Inflammatory macrophage treated with lipopolysaccharide for 4 hours (primary cell): ENCODE measurements at places on chromosomes 6 and 20.

GRCh38 chr6:163422550-163422949 is 8.0 kb downstream of the QKI start:
- no peak for DNase-seq

DNA sequence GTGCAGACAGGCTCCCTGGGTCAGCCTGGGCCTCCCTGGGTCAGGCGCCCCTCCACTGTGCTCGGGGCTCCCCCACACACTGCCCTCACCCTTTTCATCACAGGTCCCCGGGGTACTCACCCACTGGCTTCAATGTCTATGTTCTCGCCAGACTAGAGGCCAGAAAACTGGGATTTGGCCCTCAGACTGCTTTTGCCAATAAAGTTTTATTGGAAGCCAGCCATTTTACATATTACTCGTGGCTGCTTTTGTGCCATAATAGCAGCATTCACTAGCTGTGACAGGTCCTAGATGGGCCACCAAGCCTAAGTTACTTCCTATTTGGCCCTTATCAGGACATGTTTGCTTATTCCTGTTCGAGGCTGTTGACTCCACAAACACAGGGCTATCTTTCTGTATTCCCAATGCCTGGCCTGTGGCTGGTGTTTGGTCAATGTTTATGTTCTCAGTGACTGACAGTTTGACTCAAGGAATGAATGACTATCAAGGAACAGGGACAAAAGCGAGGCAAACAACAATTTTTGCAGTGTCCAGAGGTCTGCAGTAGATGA is 525.1 kb upstream of the AGPAT4 start:
- no peak for DNase-seq

DNA sequence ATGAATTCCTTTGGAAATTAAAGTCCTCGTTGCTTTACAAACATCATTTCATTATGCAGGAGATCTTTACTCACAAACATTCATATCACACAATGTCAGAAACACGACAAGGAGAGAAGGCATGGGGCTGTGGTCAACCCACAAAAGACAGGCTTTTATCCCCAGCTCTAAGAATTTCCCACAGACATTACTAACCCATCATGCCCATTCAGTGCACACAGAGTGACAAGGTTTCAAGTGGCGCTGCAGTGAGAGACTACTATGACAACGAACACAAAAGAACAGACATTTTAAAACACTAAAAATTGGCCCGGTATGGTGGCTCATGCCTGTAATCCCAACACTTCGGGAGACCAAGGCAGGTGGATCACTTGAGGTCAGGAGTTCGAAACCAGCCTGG is 579.8 kb upstream of the AGPAT4 start:
- DNase-seq: no peak

DNA sequence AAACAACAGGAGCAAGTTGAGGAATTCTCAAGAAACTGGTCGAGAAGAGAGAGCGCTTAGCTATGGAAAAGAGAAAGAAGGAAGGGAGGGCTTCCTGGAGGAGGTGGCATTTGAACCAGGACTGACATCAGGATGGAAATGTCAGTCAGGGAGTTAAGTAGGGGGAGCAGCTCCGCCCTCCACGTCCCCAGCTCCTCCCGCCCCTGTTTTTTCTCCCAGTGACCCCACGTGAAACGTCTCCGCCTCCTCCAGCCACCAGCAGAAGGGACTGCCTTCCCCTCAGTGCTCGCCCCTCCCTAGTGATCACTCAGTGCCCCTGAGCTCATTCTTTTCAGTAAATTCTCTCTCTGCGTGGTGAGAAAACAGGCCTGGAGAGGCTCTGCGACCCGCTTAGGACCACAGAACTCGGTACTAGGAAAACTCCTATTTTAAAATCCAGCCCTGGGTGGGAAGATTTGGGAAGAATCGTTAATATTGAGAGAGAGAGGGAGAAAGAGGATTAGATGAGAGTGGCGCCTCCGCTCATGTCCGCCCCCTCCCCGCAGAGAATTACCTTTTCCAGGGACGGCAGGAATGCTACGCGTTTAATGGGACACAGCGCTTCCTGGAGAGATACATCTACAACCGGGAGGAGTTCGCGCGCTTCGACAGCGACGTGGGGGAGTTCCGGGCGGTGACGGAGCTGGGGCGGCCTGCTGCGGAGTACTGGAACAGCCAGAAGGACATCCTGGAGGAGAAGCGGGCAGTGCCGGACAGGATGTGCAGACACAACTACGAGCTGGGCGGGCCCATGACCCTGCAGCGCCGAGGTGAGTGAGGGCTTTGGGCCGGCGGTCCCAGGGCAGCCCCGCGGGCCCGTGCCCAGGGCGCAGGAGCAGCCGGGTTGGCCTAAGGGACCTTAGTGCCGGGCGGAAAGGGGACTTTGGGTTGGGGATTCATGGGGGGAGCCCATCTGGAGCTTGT is 4.6 kb downstream of the HLA-DPB1 start:
- peak; percentile 68 for DNase-seq

- no peak for DNase-seq
These were observed 613.0 kb downstream of the UTRN start for GRCh38 chr6:144898052-144898689.

GRCh38 chr6:154481521-154482013 is 28.9 kb downstream of the CNKSR3 start:
- DNase-seq: peak; percentile 48

DNA sequence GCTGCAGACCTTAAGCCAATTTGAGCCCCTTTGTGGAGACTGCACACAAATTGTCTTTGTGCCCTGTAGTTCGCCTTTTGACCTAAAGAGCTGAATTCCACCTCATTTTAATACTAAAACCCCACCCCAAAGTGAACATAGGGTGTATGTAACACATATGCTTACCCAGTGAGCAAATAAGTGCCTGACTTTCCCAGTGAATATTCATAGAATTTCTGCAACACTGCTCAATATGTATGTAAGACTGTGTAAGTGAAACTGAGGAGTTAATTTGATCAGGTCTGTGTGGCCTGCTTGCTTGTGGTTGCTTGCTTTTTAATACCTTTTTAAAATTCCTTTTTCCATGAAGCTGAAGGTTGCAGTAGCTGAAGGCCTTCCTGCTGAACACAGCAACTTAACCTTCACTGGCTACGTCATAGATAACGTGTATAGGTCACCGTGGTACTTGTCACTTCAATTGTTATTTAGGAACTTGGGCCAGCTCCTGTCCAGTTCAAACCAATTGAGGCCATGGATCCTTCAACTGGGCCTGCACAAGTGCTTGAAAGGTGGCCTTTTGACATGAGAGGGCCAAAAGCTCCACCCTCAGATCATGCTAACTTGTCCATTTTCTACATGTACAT is 131.7 kb upstream of the BTBD3 start:
- DNase-seq: no peak

GRCh38 chr6:127118298-127119101 is at the start of gene RSPO3:
RSPO3 (plus strand) TSS chr6:127118671; CDS start chr6:127119193, 522 bp downstream.
- DNase-seq: peak; percentile 26

- DNase-seq: no peak
These were observed 177.6 kb downstream of the SASH1 start for GRCh38 chr6:148520109-148520841.

GRCh38 chr6:33428224-33428965 is 8.5 kb downstream of the SYNGAP1 start:
- DNase-seq: peak; percentile 22

GRCh38 chr6:143221698-143222097 is 161.0 kb downstream of the AIG1 start:
- DNase-seq: no peak

DNA sequence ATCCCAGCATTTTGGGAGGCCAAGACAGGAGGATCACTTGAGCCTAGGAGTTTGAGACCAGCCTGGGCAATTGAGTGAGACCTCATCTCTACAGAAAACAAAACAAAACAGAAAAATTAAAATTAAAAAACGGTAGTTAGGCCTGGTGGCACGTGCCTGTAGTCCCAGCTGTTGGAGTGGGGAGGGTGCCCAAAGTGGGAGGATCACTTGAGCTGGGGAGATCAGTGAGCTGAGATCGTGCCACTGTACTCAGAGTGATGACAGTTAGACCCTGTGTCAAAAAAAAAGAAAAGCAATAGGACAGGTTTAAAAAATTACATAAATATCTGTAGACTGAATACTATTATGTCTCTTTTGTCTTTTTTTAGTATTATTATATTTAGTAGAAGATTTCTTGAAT is 64.3 kb downstream of the ITCH start:
- no peak for DNase-seq

- DNase-seq: peak; percentile 89
These were observed 245.0 kb downstream of the ARID1B start for GRCh38 chr6:157021993-157022740.

DNA sequence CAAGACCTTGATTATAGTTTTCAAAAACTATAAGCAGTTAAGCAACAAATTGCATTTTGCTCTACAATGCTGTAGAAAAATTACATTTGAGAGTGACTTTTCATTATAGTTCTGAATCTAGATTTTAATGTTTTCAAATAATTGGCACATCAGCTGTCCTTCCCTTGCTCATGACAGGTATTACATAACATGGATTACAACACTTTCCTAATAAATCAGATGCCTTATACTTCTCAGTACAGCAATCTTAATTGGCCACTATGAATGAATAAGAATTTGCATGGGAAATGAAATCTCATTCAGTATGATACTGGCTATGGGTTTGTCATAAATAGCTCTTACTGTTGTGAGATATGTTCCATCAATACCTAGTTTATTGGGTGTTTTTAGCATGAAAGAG is 29.9 kb downstream of the HSF2 start:
- DNase-seq: peak; percentile 52

GRCh38 chr6:30887901-30888815 is 3.8 kb downstream of the DDR1 start:
- no peak for DNase-seq

- DNase-seq: peak; percentile 86
These were observed 167.9 kb downstream of the ZDHHC14 start for GRCh38 chr6:157548635-157549467.

GRCh38 chr20:32896521-32897280 is 38.0 kb downstream of the EFCAB8 start:
- no peak for DNase-seq
